ENCODE measurements at places on chromosomes 3 and 15. TPM values are rescaled to one million over a fixed set of nuclear protein-coding genes. Genes with fewer than 3 reads are reported as not detected.

GRCh38 chr15:37014137-37014536, 86.2 kb downstream of the MEIS2 start:
- DNase-seq, result no peak

DNA sequence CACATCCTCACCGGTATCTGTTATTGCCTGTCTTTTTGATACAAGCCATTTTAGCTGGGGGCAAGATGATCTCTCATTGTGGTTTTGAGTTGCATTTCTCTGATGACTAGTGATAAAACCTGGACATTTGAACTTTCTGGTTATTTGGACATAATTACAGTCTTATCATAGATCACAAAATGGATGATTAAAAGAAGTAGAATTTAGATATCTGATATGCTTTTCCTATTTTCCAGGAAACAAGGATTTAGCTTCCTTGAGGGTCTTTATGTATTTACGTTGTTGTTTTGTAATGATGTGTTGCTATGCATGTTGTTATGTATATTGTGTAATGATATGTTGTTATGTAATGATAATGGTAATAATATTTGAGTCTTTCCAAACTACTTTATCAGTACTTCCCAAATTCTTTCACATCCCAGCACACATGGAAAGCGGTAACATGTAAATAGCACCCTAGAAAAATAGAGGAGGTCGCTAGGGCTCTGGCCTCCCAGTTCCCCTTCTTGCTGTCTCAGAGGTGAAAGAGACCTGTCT, 53.8 kb downstream of the GJD2 start:
- DNase-seq, result no peak

Gene NDUFB5
- total RNA-seq, result 258 TPM

GRCh38 chr3:62502315-62503300, 129.3 kb upstream of the FEZF2 start:
- no peak for DNase-seq

GRCh38 chr3:54915181-54915580, 12.7 kb downstream of the LRTM1 start:
- DNase-seq, result no peak

Gene SHF
- total RNA-seq, result 4.2 TPM

DNA sequence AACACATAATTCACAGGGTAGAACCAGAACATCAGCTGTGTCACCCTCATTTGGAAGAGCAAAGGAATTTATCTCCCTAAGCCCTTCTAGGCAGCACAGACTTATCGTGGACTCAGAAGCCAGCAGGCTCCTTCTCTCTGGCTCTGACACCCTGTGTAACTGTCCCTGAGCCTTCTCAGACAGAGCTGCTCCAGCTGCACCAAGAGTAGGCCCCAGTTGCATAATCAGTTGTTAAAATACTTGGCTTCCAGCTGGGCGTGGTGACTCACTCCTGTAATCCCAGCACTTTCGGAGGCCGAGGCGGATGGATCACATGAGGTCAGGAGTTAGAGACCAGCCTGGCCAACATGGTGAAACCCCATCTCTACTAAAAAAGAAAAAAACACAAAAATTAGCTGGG, 49.4 kb upstream of the ACVR2B start:
- no peak for DNase-seq

DNA sequence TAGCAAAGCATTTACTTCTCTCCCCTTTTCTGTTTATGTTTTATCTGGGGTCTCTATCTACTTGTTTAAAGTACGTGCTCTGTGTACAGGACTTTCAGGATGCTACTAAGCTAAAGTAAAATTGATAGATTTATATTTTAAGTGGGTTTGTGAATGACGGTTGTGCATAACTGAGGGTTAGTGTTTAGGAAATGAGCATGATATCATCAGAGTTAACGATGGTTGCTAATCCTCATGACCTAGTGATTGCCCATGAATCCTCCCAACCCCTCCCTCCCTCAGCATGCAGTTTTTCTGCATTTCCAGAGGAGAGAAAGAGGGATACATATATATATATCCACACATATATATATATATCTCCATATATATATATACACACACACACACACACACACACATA, 957.2 kb downstream of the TUSC7 start:
- DNase-seq, result no peak

DNA sequence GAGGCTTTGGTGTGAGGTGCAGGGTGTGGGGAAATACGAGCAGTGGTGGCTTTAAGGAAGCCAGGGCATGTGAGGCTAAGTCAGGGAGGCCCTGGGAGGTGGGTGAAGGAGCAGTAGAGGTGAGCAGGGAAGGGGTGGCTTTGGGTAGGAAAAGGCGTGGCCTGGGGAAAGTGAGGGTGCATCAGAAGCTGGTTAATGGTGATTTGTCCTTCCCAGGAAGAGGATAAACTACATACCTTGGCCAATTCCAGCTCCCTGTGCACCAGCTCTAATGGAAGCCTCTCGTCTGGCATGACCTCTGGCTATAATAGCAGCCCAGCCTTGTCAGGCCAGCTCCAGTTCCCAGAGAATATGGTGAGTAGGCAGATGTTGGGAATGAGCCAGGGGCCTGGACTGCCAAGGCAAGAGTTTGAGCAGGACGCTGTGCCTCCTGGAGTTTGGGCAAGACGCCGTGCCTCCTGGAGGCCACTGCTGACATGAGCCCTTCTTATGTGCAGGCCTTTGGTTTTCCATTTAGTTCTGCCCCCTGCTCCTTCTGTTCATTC, 41.3 kb downstream of the CDAN1 start:
- DNase-seq, result no peak

Gene GOLGA6L4
- total RNA-seq, result 2.5 TPM

DNA sequence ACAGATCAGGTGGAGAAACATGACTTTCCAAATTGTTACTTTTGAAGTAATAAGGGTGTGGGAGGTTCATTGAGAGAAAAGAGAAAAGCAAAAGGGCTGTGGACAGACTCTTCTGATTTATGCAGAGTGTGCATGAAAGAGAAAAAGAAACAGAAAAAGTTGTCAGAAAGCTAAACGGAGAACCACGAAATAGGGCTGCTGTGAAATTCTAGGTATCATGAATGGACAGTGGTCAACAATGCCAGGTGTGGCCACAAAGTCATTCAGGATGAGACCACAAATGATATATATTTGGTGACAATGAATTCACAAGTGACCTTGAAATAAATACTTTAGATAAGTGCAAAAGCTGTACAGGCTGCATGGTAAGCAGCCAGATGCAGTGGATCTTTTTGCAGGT, 170.1 kb downstream of the IL5RA start:
- DNase-seq, result no peak

Gene BFSP2
- not detected for total RNA-seq

Gene MAP6D1
- total RNA-seq, result 2.3 TPM

DNA sequence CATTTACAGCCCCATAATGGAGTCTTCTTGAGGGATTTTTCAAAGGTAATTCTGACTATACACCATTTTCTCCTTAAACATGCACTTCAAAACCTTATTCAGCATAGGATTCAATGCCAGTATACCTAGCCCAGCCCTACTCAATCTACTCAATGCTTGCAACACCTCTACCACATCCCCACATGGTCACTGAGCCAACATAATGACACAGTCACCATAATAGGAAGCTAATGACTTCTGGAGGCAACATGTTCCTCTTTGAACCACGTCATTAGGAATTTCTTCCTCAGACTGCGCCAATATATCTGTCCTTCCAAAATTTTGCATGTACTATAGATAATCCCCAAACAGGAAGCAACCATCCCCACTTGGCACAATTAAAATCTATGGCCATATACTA, 153.9 kb upstream of the SETMAR start:
- DNase-seq, result no peak

DNA sequence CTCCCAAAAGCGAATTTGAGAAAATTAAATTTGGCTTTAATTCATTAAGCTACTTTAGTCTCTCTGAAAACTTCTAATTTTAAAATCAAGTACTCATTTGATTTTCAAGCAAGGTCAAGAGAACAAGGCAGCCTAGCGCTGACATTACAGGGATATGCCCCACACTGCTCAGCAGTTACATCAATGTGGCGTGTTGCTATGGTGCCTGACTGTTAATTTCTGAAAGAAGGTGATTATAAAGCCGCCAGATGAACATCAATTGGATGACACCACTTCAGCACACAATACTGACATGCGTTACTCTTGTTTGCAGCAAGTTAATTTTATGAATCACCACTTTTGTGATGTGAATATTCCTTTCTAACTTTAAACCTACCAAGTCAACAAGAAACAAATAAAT, 284.4 kb downstream of the FOXP1 start:
- DNase-seq, result no peak

GRCh38 chr15:94008104-94009074, 223.0 kb upstream of the MCTP2 start:
- DNase-seq, result no peak

- peak; percentile 58 for DNase-seq
Measured at GRCh38 chr15:89648106-89649012, 6.9 kb downstream of the KIF7 start.

Gene ATP13A5
- not detected for total RNA-seq

Gene LRRK1
- total RNA-seq, result 3.5 TPM

Gene LMCD1
- total RNA-seq, result 57.6 TPM

GRCh38 chr15:67267440-67267839, 12.9 kb downstream of the IQCH start:
- no peak for DNase-seq

- no peak for DNase-seq
Measured at GRCh38 chr15:64665179-64665578, 110.2 kb downstream of the RBPMS2 start.

GRCh38 chr3:126081618-126082361, 2.1 kb downstream of the SLC41A3 start:
- no peak for DNase-seq

Gene ISLR
- 16.2 TPM for total RNA-seq

Gene ZXDC
- total RNA-seq, result 22.0 TPM

DNA sequence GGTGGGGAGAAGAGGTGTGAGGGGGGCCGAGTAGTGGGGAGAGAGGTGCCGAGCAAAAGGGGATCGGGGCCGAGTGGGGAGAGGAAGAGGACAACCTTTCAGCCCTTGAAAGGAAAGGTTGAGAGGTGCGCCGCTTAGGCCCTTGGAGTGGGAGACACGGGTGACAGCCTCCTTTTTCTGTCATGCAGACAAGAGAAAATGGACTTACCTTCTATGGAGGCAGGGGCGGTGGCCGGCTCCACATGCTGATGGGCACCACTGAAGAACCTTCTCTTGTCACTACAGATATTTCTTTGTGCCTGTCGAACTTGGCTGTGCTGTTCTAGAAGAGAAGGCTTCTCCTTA, 421 bp downstream of the KLHL18 start:
- no peak for DNase-seq

Gene IMPG2
- total RNA-seq, result 0.38 TPM

DNA sequence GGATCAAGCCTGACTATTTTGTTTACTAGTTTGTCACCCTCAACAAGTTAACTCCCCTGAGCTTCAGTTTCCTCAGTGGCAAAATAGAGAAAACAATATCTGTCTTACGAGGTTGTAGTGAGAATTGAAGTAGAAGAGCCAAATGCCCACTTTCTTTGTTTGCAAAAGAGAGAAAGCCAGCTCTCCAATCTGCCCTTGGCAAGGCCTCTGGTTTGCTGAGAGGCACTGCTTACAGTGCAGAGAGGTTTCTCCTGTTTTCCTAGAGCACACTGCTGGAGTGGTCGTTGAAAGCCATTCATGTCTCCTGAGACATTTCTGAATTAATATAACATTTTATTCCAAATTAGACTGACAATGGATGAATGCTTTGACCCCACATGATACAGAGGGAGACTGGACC, 260.5 kb upstream of the IGF1R start:
- no peak for DNase-seq
